ENCODE measurements at places on chromosomes 16 and 17.

DNA sequence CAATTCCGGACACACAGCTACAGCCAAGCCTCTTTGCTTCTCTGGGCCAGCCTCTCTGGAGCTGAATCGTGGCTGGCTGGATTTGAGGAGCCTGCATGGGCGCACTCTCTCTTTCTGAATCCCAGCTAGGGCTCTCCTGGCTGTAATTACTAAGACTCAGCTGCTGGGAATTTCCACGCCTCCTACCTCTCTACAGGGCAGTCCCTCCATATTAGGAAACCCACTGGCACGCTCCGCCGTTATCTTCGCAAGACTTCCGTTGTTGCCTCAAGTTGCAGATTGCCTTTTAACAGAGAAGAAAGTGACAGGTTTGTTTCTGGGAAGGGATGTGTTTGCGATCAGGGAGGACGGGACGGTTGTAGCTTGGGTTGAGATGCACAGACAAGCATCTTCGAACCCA is 188.4 kb upstream of the NLRP1 start:
- no peak for DNase-seq

DNA sequence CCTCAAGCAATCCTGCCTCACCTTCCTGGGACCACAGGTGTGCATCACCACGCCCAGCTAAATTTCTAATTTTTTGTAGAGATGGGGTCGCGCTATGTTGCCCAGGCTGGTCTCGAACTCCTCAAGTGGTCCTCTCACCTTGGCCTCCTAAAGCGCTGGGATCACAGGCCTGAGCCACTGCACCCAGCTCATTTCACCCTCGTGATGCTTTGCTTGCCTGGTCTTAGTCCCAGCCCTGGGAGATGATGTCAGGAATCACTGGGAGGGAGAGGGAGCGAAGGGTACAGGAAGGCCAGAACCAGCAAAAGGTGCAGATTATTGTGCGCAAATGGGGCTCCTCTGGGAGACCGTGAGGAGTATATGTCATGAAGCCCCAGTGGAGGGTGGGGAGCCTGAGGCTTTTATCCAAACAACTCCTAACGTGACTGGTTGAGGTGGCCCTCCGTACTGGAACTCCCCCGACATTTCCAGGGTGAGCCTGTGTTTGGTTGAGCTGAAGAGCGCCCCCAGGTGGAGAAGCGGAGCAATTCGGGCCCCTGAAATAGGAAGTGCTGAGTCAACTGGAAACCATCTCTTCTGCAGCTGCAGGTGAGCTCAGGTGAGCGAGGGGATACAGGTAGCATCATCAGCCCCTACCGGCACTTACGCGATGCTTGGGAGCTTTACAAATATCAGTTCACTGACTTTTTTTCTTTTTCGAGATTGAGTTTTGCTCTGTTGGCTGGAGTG is 41.2 kb upstream of the HAPSTR1 start:
- DNase-seq: no peak

DNA sequence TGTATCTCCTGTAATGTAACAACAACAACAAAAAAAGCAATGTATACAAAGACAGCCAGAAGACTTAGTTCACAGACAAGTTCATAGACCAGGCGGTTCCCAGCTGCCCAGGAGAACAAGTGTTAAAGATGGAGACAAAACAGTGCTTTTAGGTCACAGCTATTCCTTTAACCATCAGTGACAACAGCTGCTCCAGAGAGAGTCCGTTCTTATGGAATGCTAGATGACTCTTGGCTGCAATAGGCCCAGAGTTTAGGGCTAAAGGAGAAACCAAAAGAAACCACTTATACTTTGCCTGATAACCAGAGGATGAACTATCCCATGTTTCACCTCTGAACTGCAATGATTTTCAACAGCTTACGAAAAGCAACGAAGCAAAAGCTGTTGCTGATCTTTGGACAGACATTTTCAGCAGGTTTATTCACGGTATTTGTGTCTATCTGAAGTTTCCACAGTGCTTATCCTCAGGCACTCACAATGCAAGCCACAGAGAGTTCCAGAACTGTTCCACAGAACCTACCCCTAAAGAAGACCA is 6.0 kb downstream of the ZCCHC14 start:
- DNase-seq: no peak

- no peak for DNase-seq
These were observed 2.8 kb downstream of the TOB1 start for GRCh38 chr17:50863221-50863843.

- no peak for DNase-seq
These were observed 81.0 kb downstream of the ATF7IP2 start for GRCh38 chr16:10466861-10467260.

Measured in NCI-H1092 (cell line).